ENCODE measurements at places on chromosomes 11 and 22.

DNA sequence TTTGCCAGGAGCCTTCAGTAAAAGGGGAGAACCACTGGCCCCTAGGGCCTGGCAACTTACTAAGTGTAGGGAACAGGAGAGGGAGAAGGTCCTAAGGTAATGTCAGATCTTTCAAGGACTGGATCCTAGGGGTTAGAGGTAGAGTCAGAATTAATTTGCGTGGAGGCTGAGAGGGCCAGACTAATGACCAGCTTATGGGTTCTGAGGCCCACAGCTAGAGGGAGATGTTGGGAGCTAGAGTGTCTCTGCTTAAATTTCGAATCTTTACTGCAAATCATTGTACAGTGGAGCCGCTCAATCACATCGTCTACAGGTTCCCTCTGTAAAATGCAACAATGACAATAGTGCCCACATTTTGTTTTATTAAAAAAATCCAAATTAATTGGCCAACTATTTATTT, 31.4 kb downstream of the CLMP start:
- DNase-seq: no peak

DNA sequence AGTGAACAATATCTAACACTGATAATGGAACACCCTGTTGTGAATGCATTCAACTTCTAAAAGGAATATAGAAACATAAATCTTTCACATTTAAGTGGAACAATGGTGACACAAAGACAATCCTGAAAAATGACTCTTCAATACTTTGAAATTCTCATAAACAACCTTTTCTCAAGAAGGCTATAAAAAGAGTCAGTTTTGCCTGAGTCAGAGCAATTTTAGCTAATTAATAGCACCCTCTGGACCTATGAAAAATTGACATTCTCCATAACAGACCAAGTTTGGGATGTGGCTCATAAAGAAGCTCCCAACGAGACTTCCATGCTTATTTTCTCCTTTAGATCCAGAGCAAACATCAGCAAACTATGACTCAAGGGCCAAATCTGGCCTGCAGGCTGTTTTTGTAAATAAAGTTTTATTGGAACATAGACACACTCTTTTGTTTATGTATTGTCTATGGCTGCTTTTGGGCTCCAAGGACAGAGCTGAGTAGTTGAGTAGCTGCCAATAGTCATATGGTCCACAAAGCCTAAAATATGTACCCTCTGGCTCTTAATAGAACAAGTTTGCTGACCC, 108.0 kb downstream of the MAML2 start:
- DNase-seq: no peak

DNA sequence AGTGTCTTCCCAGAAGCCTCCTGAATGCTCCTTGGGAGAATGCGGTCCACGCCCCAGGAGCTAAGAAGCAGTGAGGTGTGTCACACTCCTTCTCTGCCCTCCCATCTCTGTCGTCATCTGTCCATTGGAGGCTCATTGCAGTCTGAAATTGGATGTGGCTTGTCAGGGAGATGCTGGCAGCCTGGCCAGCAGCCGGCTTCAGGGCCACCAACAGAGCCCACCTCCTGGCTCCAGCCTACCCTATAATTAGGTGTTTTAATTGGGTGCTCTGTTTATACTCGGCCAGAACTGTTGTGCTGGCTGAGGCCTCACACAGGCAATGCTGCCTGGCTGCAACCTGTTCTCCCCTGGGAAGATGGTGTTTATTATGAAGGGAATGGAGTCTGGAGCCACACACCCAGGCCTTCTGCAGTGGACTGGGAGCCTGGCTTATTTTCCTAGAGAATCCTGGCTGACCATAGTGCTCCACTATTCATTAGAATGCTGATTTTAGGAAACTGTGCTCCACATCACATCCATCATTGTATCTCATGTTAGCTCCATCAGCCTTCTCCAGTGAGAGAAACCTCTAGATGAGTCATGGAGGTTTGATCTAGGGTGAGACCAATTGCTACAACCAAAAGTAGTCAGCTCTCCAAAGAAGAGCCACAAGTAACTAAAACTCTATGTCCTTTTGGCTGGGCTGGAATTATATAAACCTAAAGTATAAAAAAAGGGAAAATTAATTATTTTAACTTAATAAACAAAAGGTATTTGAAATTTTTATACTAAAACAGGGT, 86.8 kb upstream of the CRTAM start:
- no peak for DNase-seq

- no peak for DNase-seq
Observed at GRCh38 chr11:106706355-106706754, 311.9 kb downstream of the GUCY1A2 start.

DNA sequence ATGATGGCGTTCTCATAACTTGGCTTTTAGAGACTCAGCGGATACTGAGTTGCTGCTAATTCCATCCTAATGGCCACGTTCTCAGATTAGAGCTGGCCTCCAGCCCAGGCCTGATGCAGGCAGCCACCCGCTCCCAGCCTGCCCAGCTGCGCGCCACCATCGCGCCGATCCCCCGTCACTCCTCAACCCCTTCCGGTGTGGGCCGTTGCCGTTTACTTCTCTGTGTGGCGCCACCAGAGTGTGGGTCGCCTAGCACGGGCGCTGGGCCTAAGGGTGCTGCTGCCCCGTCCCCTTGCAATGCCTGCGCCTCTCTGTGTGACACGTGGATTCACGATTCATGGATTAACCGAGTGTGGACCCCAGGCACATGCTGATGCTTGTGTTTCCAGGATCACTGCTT, 1116.0 kb downstream of the BRD1 start:
- no peak for DNase-seq

DNA sequence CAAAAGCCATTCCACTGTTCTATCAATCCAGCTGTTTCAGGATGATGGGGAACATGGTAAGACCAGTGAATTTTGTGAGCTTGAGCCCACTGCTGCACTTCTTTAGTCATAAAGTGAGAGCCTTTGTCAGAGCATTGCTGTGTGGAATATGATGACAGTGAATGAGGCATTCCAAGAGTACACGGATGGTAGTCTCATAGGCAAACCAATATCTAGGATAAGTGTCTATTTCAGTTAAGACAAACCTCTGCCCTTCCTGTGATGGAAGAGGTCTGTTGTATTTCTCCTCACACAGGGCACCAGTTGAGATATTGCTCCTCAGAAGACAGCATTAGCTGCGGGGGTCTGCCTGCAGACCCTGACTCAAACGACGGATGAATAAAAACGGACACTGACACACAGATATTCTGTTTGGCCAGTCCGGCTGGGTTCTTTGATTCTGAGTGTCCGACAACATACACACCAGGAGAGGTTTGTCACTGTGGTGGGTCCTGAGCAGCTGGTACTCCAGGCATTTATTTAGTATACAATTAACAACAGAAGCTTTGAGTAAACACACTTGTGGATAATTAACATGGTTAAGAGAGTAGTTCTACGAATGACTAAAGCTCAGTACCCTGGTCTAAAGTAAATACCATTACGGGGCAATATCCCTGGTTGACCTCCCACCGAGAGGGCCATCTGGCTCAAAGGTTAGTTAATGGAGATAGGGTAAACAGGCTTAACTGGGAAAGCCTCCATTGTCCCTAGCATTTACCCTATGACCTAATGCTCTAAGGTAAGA, 121.7 kb downstream of the ZNF280B start:
- no peak for DNase-seq

DNA sequence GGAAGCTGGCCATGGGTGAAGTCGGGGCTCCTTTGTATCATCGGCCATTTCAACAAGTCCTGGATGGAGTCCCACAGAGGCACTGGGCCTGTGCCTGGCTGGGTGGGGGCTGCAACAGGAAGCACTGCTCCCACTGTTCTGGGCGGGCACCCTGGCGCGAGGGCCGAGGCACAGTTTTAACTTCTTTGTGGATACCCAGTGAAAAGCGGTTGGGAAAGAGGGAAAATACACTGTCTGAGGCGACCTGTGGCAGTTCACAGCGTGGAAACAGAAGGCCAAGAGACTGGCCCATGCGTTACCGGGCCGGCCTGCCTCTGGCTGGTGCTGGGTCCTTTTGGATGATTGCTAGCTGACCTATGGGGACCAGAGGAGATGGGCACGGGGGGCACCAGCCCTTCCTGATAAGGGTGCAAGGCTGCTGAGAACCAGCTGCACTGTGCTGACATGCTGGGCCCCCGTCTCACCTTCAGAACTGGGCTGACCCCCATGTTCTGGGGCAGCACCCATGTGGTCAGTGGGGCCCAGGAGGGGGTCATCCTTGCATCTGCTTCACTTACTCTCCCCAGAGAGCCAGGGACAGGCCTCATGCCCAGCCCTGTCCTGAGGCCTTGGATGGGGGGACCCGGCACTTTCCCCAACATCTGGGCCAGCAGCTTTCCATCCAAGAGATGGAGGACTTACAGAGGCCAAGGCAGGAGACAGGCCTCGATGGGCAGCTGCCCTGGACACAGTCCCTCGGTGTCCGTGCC, 4.2 kb downstream of the OVOL1 start:
- no peak for DNase-seq

- peak; percentile 13 for DNase-seq
Observed at GRCh38 chr11:121367001-121367843, 74.7 kb downstream of the SC5D start.

- peak; percentile 19 for DNase-seq
Observed at GRCh38 chr11:12824281-12825041, 150.2 kb downstream of the TEAD1 start.

GRCh38 chr11:94455861-94456260, 37.8 kb downstream of the MRE11 start:
- no peak for DNase-seq

- DNase-seq: no peak
Observed at GRCh38 chr22:24791362-24791761, 14.6 kb upstream of the SGSM1 start.

DNA sequence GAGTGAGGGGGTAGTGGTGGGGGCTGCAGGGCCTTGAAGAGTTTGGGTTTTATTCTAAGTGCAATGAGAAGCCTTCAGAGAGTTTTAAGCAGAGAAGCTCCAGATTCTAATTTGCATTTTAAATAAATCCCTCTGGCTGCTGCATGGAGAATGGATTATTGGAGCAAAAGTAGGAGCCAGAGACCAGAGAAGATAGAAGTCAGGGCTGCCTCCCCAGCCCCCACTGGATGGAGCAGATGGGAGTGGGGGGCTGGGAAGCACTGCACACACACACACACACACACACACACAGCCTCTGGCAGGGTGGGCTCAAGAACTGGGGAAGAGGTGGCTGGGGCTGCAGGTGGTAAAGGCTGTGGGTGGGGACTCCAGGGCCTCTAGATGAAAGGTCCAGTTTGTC, 75.6 kb downstream of the TSPAN18 start:
- DNase-seq: no peak

DNA sequence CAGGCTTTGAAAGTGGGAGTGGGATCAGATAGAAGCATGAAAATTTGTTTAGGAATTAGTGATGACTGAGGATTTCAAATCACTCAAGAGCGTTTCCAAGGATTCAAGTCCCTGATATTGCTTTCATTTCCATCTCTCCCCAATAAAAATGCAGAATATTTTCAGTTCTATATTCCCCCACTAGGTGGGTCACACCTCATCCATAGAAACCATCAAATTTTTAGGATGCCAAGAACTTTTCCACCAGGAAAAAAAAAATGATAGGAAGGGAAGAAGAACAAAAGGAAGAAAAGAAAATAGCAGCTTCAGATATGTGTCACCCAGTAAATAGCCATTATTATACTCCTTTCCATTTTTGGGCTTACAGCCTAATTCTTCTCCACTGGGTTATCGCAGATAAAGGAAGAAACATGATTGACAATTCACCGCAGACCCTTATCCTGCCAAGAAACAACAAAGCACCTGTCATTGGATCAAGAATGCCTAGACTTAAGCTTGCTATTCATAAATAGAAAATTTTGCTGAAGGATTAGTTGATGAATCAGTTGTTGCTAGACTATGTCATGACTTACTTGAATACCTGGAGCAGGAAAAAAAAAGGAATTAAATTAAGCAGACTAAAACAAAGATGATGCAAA, 30.3 kb upstream of the OR10D3 start:
- no peak for DNase-seq

- no peak for DNase-seq
Observed at GRCh38 chr11:17421781-17422180, 33.3 kb upstream of the KCNJ11 start.

- peak; percentile 75 for DNase-seq
Observed at GRCh38 chr11:830295-831117, 2.2 kb upstream of the CD151 start.

GRCh38 chr11:10674440-10674855, 19.1 kb downstream of the IRAG1 start:
- DNase-seq: no peak

- no peak for DNase-seq
Observed at GRCh38 chr11:12321217-12321937, 56.0 kb upstream of the PARVA start.

- no peak for DNase-seq
Observed at GRCh38 chr11:68081691-68082090, 39.5 kb downstream of the CHKA start.

GRCh38 chr11:512761-513595, 5.9 kb upstream of the RNH1 start:
- no peak for DNase-seq
